Activated CD8-positive, alpha-beta T cell treated with anti-CD3 and anti-CD28 coated beads for 36 hours (primary cell): ENCODE measurements at places on chromosomes 1 and 21. TPM values are rescaled to one million over a fixed set of nuclear protein-coding genes. Genes with fewer than 3 reads are reported as not detected.

Gene SPRR1B
- total RNA-seq, result not detected

GRCh38 chr1:53702341-53702740 is 36.6 kb downstream of the GLIS1 start:
- H3K4me1 ChIP-seq, result no peaks in the 10 kb centered on the region
- H3K27ac ChIP-seq, result no peak overlapping the region
- no peak for DNase-seq
- peaks cover 2% of the 10 kb centered on the region for H3K27me3 ChIP-seq

Gene PDPN
- not detected for total RNA-seq

DNA sequence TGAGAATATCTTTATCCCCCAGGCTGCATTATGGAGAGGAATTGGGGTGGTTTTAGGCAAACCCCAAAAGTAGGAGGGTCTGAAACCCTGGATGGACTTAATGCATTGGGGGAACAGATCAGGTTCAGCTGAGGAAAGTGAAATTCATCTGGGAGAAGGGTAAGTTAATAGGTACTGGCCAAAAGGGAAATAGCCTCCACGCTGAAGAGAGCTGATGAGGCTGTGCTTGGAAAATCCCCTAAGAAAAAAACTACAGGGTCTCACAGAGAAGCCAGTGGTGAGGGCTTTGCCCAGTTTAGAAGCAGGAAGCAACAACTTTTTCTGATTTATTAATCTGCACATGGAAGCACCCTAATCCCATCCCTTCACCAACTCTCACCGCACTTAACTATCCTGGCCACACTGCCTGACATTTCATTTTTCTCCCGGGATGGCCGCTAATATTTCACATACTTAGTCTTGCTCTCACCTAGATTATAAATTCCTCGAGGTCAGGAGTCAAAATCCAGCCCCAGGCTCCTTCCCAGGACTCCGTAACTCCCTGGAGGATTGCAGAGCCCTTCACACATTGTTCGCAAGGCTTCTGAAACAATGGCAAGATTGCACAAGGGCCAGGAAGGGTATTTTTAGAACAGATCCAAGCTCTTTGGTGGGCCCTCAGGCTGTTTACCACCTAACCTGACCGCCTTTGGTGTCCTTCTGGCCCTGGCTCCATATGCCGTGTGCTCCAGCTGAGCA is 60.9 kb upstream of the TARBP1 start:
- no peak overlapping the region for H3K4me3 ChIP-seq
- peaks cover 13% of the 10 kb centered on the region for H3K4me1 ChIP-seq
- H3K36me3 ChIP-seq, result no peaks in the 10 kb centered on the region
- no peaks in the 10 kb centered on the region for H3K27me3 ChIP-seq

GRCh38 chr1:218384581-218384993 is 39.5 kb downstream of the TGFB2 start:
- no peak overlapping the region for H3K27ac ChIP-seq
- H3K27me3 ChIP-seq, result peaks cover 57% of the 10 kb centered on the region

Gene OR6N1
- total RNA-seq, result not detected

- peaks cover 1% of the 10 kb centered on the region for H3K27me3 ChIP-seq
- H3K4me1 ChIP-seq, result no peaks in the 10 kb centered on the region
- H3K4me3 ChIP-seq, result no peak overlapping the region
- H3K27ac ChIP-seq, result no peak overlapping the region
Observed at GRCh38 chr1:179632868-179633267, 41.2 kb downstream of the TDRD5 start.

Gene SLC9C2
- total RNA-seq, result not detected

Gene KLHL21
- 17.9 TPM for total RNA-seq

DNA sequence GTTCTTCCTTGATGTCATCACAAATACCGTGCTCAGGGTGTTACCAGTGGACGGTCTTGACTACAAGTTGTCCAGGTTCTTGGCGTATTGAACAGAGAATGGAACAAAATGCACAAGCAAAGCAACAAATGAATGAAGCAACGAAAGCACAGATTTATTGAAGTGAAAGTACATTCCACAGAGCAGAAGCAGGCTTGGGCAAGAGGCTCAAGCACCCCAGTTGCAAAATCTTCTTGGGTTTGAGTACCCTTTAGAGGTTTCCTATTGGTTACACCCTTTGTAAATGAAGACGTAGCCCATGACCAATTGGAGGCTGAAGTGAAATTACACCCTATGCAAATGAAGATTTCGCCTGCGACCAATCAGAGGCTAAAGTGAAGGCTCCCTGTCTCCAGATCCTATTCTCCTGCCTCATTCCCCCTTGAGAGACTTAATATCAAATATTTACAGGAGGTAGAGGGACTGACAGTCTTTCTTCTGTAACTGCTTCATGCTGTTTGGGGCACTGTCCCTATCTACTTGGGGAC is 38.3 kb downstream of the YY1AP1 start:
- DNase-seq, result no peak
- no peaks in the 10 kb centered on the region for H3K36me3 ChIP-seq
- H3K4me1 ChIP-seq, result no peaks in the 10 kb centered on the region

DNA sequence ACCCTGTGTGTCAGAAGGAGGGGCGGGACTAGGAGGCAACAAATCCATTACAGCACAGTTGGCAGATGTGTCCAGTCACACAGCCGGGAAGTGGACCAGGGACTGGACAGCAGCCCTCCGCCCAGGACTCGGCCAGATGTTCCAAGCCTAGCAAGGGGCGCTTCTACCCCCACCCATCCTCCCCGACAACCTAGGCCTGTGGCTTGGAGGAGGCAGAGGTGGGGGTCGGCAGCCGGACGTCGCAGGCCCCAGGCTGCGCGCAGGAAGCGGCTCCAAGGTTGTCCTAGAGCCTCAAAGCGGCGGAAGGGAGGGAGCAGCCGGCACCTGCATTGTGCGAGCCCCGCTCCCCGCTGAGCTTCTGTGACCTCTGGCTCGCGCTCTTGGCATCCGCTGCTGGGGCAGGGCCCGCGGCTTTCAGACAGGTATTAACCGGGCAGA is 20.6 kb upstream of the MYCL start:
- DNase-seq, result no peak
- no peaks in the 10 kb centered on the region for H3K27me3 ChIP-seq
- H3K4me1 ChIP-seq, result no peaks in the 10 kb centered on the region
- H3K4me3 ChIP-seq, result no peak overlapping the region
- H3K36me3 ChIP-seq, result no peaks in the 10 kb centered on the region

Gene EPHA10
- total RNA-seq, result not detected

DNA sequence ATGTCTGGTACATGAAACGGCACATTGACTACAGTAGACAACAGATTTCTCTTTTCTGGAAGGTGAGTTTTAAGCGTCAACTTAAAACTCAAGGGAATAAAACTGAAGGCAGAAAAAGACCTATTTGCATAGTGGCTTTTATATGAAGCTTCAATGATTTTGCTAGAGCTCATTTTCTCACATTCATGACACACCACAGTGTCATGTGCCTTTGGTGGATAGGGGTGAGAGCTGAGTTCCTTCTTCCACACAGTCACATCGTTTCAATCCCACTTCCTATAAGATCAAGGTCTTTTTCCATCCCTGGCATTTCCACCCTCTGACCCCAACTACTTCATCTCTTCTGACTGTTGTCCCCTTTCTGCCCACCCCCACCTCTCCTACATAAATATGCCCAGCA is 31.0 kb downstream of the IL12RB2 start:
- peaks cover 90% of the 10 kb centered on the region for H3K4me1 ChIP-seq
- H3K27me3 ChIP-seq, result no peaks in the 10 kb centered on the region
- peaks cover 76% of the 10 kb centered on the region for H3K36me3 ChIP-seq
- H3K4me3 ChIP-seq, result peak overlapping the region; percentile 13
- DNase-seq, result peak; percentile 41
- peak overlapping the region; percentile 89 for H3K27ac ChIP-seq

Gene DENND1B
- total RNA-seq, result 10.8 TPM
